Activated CD8-positive, alpha-beta T cell treated with anti-CD3 and anti-CD28 coated beads for 36 hours (primary cell): ENCODE measurements at places on chromosomes 2 and 18. TPM values are rescaled to one million over a fixed set of nuclear protein-coding genes. Genes with fewer than 3 reads are reported as not detected.

Gene SGPP2
- 2.8 TPM for total RNA-seq

Gene CD226
- total RNA-seq, result 41.7 TPM

Gene MYL1
- not detected for total RNA-seq

Gene ZEB2
- 14.9 TPM for total RNA-seq

Gene UGT1A8
- not detected for total RNA-seq

Gene GREB1
- 1.5 TPM for total RNA-seq

Gene IER3IP1
- total RNA-seq, result 12.7 TPM

Gene BOK
- total RNA-seq, result 0.22 TPM

Gene EPHA4
- total RNA-seq, result 1.8 TPM

Gene POTEI
- total RNA-seq, result not detected

Gene RAB27B
- total RNA-seq, result not detected

Gene RTKN
- total RNA-seq, result 1.6 TPM

Gene ZNF532
- 1.3 TPM for total RNA-seq

Gene RNF144A
- total RNA-seq, result 36.5 TPM

Gene TUBA4B
- total RNA-seq, result not detected

Gene CERS6
- 15.4 TPM for total RNA-seq

Gene CLK1
- total RNA-seq, result 122 TPM

Gene ALKAL2
- not detected for total RNA-seq

Gene TANK
- 49.2 TPM for total RNA-seq

Gene NCL
- 1,361 TPM for total RNA-seq

Gene DSG1
- total RNA-seq, result not detected

Gene CCDC68
- not detected for total RNA-seq

Gene LIMS3
- total RNA-seq, result 0.74 TPM

Gene ADD2
- total RNA-seq, result 26.3 TPM

Gene TMEM198
- 2.1 TPM for total RNA-seq

Gene RASGRP3
- total RNA-seq, result 1.6 TPM

Gene ANKRD62
- not detected for total RNA-seq

Gene SCN2A
- total RNA-seq, result not detected

Gene TCF7L1
- total RNA-seq, result not detected

Gene TBR1
- not detected for total RNA-seq

Gene TRABD2A
- 56.4 TPM for total RNA-seq

Gene TCF23
- total RNA-seq, result not detected

Gene ENOSF1
- total RNA-seq, result 114 TPM

Gene RAX
- total RNA-seq, result not detected

Gene PTPRM
- 3.0 TPM for total RNA-seq

Gene CLEC4F
- not detected for total RNA-seq

Gene TMEM200C
- not detected for total RNA-seq

Gene NAT8
- not detected for total RNA-seq

Gene TTN
- 2.8 TPM for total RNA-seq
